ENCODE measurements at places on chromosomes 3 and 15.

DNA sequence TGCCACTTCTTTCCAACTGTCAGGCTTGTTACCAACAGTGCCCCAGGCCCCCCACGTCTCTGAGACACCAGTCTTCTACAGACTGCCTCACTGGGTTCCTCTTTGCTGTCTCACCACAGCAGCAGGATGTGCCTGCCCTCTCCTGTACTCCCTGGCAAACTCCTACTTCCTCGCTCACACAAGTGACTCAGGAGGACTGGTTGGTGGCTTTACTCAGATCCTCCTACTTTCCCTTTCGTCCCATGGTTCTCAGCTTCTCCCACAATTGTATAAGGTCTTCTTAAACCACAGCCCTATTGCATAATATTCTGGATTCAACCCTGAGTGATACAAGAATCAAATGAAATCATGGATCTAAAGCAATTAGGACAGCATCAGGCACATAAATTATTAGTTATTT, 246.6 kb upstream of the PROK2 start:
- DNase-seq: no peak

DNA sequence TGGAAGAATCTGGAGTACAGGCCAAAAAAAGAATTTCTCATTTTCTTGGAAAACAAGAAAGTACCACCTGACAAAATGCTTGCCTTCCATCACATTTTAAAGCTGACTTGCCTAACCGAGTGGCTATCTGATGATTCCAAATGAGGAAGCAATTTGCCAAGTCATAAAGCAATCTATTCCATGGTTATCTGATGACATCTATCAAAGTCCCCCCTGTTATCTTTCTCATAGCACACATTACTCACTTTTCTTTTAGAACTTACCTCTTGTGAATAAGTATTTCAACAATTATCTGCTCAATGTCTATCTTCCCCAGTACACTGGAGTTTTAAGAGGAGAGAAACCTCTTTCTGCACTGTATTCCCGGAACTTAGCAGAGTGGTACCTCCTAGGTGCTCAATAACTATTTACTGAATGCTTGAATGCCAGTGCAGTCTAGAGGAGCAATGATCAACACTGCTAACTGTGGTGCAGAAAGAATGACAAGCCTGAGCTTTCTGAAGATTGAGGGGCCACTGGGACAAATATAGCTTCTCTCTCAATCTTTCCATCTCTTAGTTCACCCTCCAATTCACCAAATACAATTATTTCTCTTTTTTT, 186.3 kb upstream of the ATP11B start:
- no peak for DNase-seq

DNA sequence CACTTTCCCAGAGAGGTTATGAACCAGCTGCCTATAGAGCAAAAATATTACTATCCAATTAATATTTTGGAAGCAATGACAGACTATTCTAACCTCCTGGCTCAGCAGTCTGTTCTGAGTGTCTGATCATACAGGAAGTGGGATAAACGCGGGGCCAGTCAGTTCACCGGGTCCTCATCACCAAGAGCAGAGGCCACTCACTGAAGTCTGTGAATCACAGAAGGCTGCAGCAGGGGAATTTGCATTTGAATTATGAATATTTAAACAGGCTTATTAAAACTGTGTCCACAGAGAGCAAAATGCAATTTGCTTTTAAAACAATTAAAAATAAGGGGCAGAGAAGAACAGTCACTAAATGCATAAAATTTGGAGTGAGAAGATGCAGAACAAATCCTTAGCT, 305.2 kb downstream of the MCTP2 start:
- DNase-seq: no peak

DNA sequence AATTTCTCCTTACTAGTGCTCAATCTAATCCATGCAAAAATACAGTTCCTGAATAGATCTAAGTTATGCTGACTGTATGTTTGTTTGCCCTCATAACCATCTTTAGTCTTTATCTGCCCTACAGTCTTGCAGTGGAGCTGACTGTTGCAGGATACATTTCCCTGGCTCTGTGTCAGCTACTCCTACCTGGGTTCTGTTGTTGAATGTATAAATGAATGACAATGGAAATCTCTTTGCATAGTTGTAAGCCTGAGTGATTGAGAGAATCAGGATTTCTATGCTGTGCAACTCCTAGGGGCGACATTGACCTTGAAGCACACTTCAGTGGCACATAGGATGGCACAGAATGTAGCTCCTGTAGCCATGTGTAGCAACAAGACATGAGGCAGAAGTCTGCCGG, 16.0 kb upstream of the ZBBX start:
- no peak for DNase-seq

GRCh38 chr3:113712129-113712528, 15.7 kb upstream of the USF3 start:
- DNase-seq: no peak

DNA sequence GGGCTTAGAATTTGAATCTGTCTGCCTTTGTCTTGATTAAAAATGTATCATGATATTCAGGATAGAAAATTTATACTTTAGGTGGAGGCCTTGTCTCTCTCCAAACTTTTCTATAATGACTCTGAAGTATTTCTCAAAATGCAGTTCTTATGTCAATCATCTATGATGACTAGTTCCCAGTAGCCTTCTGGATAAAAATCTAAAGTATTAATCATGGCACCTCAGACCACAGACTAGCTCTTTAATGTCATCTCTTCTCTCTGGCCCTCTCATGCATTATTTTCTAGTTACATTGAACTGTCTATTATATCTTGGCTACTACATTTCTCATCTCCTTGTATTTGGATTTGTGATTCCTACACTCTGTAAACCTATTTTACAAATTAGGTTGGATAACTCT, 96.9 kb downstream of the ZPLD1 start:
- no peak for DNase-seq

DNA sequence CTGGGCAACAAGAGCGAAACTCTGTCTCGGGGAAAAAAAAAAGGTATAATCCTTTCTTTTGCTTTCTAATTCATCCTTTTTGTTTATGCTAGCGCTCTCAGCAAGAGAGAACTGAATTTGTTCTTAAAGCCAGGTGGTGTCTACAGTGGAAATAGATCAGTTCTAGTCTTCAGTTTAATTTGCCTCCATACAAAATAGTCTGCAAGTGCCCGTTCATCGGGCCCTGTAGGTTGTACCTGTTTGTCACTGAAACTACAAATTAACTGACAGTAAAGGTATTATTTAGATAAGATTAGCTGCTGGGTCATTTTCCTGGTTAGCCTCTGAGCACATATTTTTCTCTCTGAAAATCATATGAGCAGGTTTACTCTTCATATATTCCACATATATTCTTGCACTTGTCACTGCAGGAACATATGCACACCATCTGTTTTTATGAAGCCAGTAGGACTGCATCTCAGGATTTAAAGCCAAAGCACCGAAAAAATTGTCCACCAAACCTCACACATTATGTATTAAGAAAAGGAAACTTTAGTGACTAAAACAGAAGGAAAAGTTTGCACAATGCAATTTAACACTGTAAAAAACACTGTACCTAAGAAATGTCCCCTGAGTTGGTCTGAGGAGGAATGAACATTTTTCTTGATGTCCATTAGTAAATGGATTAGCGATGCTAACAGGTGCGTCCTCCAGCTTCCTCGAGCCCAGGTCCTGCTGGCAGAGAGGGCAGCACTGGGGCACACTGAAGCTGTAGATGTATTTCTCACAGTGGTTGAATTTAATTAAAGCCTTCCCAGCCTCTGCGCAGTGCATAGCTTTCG, 437 bp downstream of the MKRN2OS start:
- no peak for DNase-seq

- DNase-seq: no peak
These were observed 10.5 kb upstream of the SLC28A1 start for GRCh38 chr15:84873997-84874396.

DNA sequence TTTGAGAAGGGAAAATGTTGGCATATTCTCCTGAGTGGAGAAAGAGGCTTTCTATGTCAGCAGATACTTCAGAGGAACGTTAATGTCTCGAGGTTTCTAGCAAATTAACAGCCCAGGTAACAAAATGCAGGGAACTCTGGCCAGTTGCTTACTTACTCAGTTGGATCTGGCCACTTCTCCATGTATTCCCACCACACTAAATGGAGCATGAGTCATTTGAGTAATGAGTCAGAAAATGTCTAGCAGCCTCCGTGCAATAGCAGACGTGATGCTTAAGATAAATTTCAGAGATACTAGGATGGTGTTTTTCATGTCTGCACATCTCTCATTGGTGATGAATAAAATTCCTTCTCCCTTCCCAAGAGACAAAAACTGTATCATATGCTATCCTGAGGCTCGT, 671.5 kb downstream of the FHIT start:
- DNase-seq: no peak

GRCh38 chr3:22308871-22309270, 557.9 kb upstream of the ZNF385D start:
- DNase-seq: no peak

DNA sequence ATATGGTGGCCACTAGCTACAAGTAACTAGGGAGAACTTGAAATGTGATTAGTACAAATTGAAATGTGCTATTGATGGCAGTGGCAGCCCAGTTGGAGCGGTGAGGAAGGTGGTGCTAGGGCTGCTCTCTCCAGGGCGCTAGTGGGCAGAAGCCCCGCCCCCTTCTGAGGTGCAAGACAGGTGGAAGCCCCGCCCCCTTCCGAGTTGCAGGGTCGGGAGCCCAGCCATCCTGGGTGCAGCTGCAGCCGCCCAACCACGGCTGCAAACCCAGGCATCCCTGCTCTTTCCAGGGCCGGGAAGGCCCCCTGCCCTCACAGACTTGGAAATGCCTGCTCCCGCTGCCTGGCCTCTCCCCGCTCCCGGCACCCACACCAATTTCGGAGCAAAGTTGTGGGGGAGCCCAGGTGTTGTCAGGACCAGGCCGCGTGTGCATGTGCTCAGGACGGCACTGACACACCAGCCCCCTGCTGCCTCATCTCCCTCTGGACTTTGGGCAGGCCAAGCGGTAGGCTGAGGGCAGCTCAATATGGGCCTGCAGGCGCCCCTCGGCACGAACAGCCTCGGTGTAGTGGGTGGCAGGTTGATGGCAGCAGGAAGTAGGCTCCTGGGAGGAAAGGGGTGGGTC, 10.0 kb downstream of the ATR start:
- DNase-seq: no peak

- no peak for DNase-seq
These were observed 383.9 kb upstream of the DPH6 start for GRCh38 chr15:35929740-35930444.

GRCh38 chr3:62888180-62888579, 13.0 kb upstream of the CADPS start:
- DNase-seq: no peak

GRCh38 chr3:4716706-4717362, 223.7 kb downstream of the ITPR1 start:
- no peak for DNase-seq

DNA sequence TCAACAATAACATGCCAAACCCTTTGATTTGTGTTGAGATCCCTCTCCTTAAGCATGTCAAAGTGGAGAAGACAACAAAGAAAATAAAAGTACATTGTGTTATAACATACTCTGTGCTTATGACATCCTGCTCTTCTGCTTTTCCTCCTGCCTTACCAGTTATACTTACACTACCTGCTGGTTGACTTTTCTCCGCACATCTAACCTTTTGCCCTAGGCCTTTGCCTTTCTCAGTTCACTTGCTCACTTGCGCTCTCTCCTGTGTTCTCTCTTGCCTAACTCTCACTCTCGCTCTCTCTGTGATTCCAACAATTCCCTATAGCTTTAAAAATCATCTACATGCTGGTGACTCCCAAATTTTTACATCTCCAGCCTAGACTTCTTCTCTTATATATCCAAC, 5.7 kb downstream of the DNAH12 start:
- no peak for DNase-seq

- DNase-seq: no peak
These were observed 49.4 kb downstream of the CHCHD6 start for GRCh38 chr3:126753191-126754160.

- no peak for DNase-seq
These were observed 42.6 kb upstream of the RGMA start for GRCh38 chr15:93131485-93132095.

- no peak for DNase-seq
These were observed 14.3 kb downstream of the LIMD1 start for GRCh38 chr3:45608885-45609284.

Data from stimulated activated naive CD8-positive, alpha-beta T cell treated with anti-CD3 and anti-CD28 coated beads, Interleukin-15, amount 100 ng/mL, for 72 hours (primary cell).